Colonic mucosa (tissue), 4 donors: ENCODE measurements at places on chromosomes 2 and 18. TPM values are rescaled to one million over a fixed set of nuclear protein-coding genes. Genes with fewer than 3 reads are reported as not detected.

Gene RGPD6
- 14.3 TPM for total RNA-seq

Gene SPATA3
- not detected for total RNA-seq

Gene POTEE
- 0.22 TPM for total RNA-seq

- DNase-seq, result no peak
- H3K4me3 ChIP-seq, result no peak overlapping the region
- no peaks in the 10 kb centered on the region for H3K36me3 ChIP-seq
These were observed 3.7 kb downstream of the MBOAT2 start for GRCh38 chr2:8999797-9000196.

- no peaks in the 10 kb centered on the region for H3K4me1 ChIP-seq
- H3K27me3 ChIP-seq, result no peaks in the 10 kb centered on the region
- DNase-seq, result no peak
- no peak overlapping the region for H3K27ac ChIP-seq
- H3K4me3 ChIP-seq, result no peak overlapping the region
- no peaks in the 10 kb centered on the region for H3K36me3 ChIP-seq
These were observed 44.8 kb upstream of the STRN start for GRCh38 chr2:37011130-37011529.

- no peaks in the 10 kb centered on the region for H3K4me1 ChIP-seq
- H3K4me3 ChIP-seq, result no peak overlapping the region
- H3K27ac ChIP-seq, result peak overlapping the region; percentile 29
- no peaks in the 10 kb centered on the region for H3K27me3 ChIP-seq
These were observed 5.3 kb upstream of the NCK2 start for GRCh38 chr2:105739426-105739825.

- peak overlapping the region; percentile 39 for H3K27ac ChIP-seq
- H3K36me3 ChIP-seq, result no peaks in the 10 kb centered on the region
- DNase-seq, result no peak
These were observed 23.0 kb upstream of the RHOB start for GRCh38 chr2:20423847-20424246.

DNA sequence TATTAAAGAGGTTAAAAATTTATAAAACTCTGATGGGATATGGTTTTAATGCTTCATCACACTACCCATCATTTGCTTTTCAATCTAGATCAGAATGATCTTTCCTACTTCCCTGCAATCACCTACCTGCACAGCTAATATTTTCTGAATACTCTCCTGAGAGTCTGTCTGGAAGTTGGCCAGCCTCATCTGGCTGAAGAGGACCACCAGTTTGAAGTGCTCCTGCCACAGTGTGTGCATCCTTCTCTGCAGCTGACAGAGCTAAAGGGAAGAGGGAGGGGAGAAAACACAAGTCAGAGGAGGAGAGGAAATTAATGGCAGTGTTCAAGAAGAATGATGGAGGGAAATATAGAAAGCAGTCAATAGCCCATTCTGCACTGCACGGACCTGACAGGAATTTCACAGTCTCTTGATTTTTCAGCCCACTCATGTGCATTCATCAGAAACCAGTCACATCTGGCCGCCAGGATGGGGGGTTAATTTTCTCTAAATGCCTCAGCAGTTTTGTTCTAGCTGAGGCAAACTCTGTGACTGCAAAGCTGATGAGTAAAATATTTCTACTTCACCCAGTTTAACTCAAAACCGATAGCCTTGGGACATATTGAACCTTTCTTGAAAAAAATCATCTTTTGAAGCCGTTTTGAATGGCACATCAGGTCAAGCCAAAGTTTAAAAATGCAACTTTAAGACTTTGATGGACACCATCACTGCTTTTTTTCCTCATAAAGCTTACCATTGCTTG lies 201.8 kb upstream of the KLHL14 start:
- H3K36me3 ChIP-seq, result no peaks in the 10 kb centered on the region
- DNase-seq, result no peak
- no peak overlapping the region for H3K27ac ChIP-seq
- no peaks in the 10 kb centered on the region for H3K27me3 ChIP-seq
- no peaks in the 10 kb centered on the region for H3K4me1 ChIP-seq

DNA sequence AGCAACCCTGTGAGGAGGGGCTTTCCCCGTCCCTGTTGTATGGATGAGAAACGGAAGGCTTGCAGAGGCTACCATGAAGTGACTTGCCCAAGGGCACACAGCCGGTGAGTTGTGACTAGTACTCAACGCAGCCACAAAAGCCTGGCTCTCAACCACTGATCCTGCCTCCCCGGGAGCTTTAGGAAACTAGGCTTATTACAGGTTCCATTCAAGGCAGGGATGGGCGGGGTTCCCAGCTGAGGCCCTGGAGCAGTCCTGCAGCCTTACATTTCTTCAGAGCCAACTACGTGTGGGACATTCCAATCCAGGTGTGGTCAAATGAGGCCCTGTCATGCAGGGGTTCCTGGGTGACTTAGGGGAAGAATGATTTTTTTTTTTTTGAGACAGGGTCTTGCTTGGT lies 59.6 kb downstream of the MEX3C start:
- H3K4me3 ChIP-seq, result no peak overlapping the region
- no peaks in the 10 kb centered on the region for H3K36me3 ChIP-seq
- no peaks in the 10 kb centered on the region for H3K4me1 ChIP-seq
- no peak overlapping the region for H3K27ac ChIP-seq
- DNase-seq, result no peak

DNA sequence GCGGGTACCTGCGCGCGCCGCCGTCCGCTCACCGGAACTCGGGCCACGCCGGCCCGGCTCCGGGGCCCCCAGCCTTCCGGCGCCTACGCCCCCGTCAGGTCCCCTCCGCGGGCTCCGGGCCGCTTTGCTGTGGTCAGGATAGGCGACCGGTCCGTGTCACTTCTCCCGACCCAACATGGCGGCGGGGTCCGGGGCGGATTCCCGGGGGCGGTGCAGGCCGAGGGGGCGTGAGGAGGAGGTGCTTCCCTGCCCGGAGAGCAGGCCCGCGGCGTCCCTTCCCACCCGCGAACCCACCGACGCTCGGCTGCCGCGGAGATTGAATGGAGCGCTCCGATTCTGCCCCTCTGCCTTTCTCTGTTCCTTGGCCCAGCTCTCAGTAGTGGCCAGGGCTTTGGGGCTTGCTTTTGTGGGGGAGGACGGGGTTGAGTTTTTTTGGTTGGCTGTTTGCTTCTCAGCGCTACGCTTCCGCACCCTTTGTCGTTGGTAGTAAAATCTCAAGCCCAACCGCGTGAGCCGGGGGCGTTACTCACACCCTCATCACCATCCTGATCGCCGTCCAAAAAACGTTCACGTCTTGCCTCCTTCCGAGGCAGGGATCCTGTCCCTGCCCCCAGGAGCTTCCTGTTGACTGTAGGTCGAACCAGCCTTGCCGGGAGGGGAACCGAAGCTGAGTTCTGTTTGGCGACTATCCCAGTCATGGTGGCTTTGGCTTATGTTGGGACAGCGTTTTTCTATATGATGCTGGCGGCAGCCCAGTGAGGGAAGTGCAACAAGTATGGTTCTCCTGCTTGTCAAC lies 532 bp upstream of the YES1 start:
- H3K4me3 ChIP-seq, result peak overlapping the region; percentile 88
- DNase-seq, result peak; percentile 82
- no peaks in the 10 kb centered on the region for H3K27me3 ChIP-seq
- H3K27ac ChIP-seq, result peak overlapping the region; percentile 90
- no peaks in the 10 kb centered on the region for H3K4me1 ChIP-seq
- H3K36me3 ChIP-seq, result no peaks in the 10 kb centered on the region
